Memory B cell (primary cell): ENCODE measurements at places on chromosomes 12 and 14.
A peak's percentile ranks its signal among the peaks of the same experiment; 100 is the strongest.

GRCh38 chr12:105418821-105419291 lies 88.4 kb downstream of the C12orf75 start:
- DNase-seq, result no peak

- DNase-seq, result no peak
Measured at GRCh38 chr14:100890061-100890850, 13.3 kb downstream of the RTL1 start.

DNA sequence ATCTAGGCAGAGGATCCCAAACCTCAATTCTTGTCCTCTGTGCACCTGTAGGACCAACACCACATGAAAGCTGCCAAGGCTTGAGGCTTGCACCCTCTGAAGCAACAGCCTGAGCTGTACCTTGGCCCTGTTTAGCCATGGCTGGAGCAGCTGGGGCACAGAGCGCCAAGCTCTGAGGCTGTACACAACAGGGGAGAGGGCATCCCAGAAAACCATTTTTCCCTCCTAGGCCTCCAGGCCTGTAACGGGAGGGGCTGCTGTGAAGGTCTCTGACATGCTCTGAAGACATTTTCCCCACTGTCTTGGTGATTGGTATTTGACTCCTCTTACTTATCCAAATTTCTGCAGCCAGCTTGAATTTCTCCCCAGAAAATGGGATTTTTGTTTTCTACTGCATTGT lies 22.4 kb upstream of the PTPRO start:
- DNase-seq, result no peak

DNA sequence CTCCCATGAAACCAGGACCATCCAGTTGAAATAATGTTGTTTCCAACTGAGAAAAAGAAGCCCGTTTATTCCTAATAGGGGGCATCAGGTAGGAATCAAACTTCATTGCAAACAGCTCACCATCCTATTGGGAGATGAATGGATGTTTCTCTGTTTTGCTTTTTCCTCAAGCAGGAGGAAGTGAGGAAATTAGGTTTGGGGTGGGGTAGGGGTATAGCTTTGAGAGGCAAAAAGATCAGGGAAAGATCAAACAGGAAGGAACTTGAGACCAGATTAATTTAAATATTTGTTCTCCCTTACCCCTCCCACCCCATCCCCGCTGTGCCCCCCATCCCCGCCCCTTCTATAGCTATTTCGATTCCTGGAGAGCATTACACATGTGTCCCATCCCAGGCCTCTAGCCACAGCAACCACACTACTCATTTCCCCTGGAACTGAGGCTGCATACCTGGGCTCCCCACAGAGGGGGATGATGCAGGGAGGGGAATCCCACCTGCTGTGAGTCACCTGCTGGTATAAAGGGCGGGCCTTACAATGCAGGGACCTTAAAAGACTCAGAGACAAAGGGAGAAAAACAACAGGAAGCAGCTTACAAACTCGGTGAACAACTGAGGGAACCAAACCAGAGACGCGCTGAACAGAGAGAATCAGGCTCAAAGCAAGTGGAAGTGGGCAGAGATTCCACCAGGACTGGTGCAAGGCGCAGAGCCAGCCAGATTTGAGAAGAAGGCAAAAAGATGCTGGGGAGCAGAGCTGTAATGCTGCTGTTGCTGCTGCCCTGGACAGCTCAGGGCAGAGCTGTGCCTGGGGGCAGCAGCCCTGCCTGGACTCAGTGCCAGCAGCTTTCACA lies at the start of gene IL23A:
TSS of gene IL23A (plus strand) at position 577 of the 850 bp plus-strand sequence. CDS start at position 738, 161 bp downstream.
- peak; percentile 45 for DNase-seq

DNA sequence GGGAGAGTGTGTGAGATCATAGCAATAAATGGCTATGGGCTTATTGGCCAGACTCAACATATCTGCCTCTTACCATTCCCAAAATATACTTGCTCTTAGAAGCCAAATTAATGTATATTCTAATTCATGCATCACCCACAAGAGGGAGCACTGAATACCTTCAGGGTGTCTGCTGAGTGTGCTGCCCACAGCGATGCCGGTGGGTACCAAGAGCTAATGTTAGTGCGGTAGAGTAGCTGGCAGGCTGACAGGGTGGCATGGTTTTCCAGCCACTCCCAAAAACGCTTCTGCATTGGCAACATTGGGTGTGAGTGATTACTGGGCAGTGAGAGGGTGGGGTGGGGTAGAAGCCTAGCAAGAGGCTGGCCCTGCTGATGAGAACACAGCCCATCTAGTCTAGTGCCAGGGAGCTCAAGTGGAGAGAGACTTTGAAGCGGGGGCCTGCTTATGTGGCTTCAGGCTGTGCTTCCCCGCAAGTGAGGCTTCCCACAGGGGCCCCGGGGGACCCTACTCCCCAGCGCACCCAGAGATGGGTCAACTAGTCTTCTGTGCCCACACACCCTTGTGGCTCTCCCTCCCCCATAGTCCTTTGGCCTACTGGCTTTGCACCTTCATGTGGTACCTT lies 9.2 kb upstream of the PLEKHD1 start:
- no peak for DNase-seq

DNA sequence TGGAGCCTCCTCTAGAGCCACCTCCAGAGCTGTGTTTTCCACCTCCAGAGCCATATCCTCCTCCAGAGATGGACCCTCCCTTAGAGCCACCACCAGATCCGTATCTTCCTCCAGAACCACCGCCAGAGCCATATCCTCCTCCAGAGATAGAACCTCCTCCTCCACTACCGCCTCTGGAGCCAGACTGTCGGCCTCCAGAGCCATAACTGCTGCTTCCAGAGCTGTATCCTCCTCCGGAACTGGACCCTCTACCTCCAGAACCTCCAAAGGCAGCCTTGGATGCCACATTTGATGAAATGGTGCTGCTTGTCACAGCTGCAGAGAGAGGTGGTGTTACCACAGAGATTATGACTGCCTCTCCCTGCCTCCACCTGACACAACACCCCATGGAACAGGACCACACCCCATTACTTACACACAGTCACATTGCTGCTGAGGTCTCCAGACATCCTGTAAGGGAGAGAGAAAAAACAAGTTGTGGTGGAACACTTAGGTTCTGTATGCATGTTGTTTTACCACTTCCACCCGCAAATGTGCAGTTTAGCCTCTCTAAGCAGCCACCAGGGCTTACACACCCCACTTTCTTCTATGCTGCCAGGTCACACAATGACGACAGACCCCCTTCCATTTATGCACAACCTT lies 6.8 kb downstream of the KRT2 start:
- no peak for DNase-seq

DNA sequence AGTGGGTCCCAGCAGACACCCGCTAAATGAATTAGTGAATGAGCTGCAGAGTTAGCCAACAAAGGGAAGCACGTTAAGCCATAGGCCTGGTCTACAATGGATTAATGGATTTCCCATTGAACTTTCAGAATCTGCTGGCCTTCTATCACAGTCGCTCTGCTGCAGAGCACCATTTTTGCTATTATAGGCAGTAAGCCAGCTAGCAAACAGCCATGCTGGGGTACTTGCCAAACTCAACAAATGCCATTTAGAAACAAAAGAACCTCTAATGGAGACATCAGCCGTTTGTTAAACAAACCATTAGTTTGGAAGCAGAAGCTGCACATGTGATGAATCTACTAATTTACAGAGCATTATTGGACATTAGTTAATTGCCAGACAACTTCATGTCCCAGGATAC lies 181.1 kb upstream of the STXBP6 start:
- DNase-seq, result no peak
